Neural cell (in vitro differentiated cells): ENCODE measurements at places on chromosomes 7 and 10. TPM values are rescaled to one million over a fixed set of nuclear protein-coding genes. Genes with fewer than 3 reads are reported as not detected.

EVX1 gene
- not detected in 2 replicates for polyA plus RNA-seq

COL26A1 gene
- 36.6 and 39.0 TPM in 2 replicates for polyA plus RNA-seq

UPK3BL2 gene
- polyA plus RNA-seq = 9.0 and 23.6 TPM in 2 replicates

GLCCI1 gene
- polyA plus RNA-seq = 37.2 and 38.4 TPM in 2 replicates

MACC1 gene
- 0.20 and 0.22 TPM in 2 replicates for polyA plus RNA-seq

ZNF117 gene
- 109 and 112 TPM in 2 replicates for polyA plus RNA-seq
